ENCODE measurements at places on chromosomes 12 and 14. TPM values are rescaled to one million over a fixed set of nuclear protein-coding genes. Genes with fewer than 3 reads are reported as not detected.

- DNase-seq: no peak
These were observed 44.1 kb downstream of the WSCD2 start for GRCh38 chr12:108173160-108173559.

Gene NINJ2
- 6.2 TPM for total RNA-seq

- no peak for DNase-seq
These were observed 9.3 kb upstream of the GYS2 start for GRCh38 chr12:21613931-21614330.

Gene EID3
- 8.5 TPM for total RNA-seq

GRCh38 chr14:77910506-77910905, 110.6 kb downstream of the ADCK1 start:
- DNase-seq: no peak

DNA sequence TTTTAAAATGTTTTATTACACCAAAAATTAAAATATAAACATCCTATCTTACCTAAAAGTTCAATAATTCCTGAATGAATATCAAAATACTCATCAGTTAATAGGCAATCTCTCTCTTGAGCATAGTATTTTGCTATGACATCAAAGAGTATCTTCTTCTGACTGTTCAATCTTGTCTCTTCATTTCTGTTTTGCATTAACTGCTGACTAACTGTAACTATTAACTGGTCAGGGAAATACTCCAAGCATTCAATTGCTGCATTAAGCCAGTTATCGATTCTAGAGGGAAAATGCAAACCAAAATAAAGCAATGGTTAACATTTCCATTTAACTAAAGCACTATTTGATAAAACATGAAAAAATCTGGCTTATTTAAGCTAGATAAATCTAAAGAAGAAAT, 13.4 kb downstream of the DEPDC4 start:
- no peak for DNase-seq

- DNase-seq: no peak
These were observed 28.9 kb downstream of the WSCD2 start for GRCh38 chr12:108157870-108158459.

Gene CHGA
- not detected for total RNA-seq

GRCh38 chr12:116303066-116303465, 25.6 kb upstream of the MED13L start:
- no peak for DNase-seq

- no peak for DNase-seq
These were observed 181.6 kb upstream of the PZP start for GRCh38 chr12:9389796-9390195.

DNA sequence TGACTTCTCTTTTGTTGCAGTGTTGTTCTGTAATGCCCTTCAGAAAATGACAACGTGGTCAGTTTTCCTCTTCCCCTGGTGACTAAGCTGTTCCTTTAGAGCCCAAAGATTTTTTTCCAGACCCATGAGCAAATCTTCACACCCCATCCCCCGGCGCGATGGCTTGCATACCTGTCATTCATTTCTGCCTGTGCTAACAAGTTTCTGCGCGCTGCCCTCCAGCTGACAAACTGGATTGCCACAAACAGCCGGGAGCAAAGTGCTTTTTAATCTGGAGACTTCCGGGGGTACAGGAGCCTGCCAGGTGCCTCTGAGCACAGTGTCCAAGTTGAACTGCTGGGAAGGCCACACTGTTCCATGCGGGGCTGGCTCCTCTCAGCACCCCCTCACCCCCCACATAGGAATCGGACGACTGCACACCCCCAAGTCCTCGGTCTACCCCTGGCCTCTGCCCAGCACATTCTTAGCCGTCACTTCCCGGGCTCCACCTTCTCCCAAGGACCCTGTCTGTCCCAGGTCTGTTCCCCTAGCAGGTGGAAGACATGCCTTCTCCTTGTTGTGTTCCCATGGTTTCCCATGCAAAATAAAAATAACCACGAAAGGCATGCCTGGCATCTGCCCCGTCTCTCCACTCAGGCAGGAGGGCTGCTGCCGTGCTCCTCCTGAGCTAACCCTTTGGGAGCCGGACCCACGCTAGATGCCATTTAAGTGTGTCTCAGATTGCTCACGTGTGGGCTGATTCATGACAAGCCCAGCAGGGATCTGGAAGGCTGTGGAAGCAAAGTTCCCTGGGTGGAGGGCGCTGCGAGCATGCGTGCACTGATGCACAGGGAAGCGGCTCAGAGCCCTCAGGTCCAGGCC, 14.1 kb downstream of the RILPL1 start:
- DNase-seq: no peak

DNA sequence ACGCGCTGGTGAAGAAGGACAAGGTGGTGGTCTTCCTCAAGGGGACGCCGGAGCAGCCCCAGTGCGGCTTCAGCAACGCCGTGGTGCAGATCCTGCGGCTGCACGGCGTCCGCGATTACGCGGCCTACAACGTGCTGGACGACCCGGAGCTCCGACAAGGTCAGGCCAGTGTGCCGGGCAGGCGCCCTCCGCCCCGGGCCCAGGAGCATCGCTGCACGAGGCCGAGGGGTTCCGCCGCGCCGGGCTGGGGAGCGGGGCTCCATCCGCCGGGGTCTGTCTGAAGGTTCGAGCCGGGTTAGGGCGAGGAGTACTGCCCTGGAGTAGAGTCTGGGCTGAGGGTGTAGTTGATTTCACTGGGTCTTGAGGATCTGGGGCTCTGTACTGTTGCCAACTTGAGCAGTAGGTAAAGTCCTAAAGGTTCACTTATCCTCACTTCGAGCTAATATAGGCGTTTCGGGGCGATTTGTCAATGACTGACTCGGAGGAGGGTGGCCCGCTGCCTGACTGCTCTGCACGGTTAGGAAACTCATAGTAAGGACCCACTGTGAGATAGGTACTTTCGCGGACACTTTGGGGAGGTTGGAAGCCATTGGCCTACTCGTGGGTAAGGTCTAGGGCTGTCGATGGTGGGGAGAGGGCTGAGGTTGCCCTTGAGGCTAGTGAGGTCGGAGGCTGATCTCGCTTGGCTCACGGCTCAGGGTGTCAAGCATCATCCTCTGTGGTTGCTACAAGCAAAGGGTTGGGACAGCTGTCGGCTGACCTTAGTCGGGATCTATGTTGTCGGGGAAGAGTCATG, 574 bp downstream of the GLRX5 start:
- DNase-seq: peak; percentile 70

Gene TSPAN8
- total RNA-seq: 76.1 TPM

GRCh38 chr14:65387171-65387570, 25.4 kb upstream of the FUT8 start:
- no peak for DNase-seq

DNA sequence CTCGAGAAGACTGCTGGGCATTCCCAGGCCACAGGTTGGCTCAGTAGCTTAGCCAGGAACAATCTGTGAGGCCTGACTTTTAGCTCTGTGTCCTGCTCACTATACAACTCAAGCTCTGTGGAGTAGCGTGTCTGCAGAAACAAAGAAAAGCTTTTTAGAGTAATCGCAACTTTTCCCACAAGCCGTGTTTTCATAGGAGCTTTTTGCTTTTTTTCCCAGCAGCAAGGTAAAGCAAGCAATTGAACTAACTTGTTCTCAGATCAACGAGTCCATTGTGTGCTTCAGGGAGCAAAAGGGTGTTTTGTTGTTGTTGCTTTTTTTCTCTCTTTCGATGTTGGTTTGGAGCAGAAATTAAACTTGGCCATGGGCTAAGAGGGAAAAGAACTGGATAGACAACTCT, 97.3 kb upstream of the BCL2L14 start:
- no peak for DNase-seq
